ENCODE measurements at places on chromosomes 7 and 10. TPM values are rescaled to one million over a fixed set of nuclear protein-coding genes. Genes with fewer than 3 reads are reported as not detected.
A peak's percentile ranks its signal among the peaks of the same experiment; 100 is the strongest.

- DNase-seq = no peak
These were observed 992.2 kb downstream of the PCDH15 start for GRCh38 chr10:53808677-53809372.

GRCh38 chr7:28195910-28196620, 15.5 kb upstream of the JAZF1 start:
- DNase-seq = no peak

GRCh38 chr7:85215098-85215497, 28.2 kb upstream of the SEMA3D start:
- DNase-seq = no peak

DNA sequence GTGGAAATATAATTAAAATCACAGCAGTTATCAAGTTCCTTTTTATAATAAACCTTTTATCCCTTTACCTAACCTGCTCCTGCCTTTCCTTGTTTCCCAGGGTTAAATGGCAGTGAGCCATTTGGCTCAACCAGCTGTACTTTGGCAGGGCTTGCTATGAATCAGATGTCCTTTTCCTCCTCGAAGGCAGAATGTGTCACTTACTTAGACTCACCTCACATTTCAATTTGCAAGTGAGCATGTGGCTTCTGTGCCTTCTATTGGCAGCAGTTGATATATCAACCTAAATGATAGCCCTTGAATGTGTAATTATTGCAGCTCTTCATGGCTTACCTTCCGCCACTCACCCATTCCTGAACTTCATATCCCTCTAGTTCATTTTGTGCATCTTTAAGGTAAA, 301.7 kb downstream of the CSTF2T start:
- peak; percentile 90 for DNase-seq

GRCh38 chr7:64879800-64880199, 23.3 kb upstream of the ZNF273 start:
- no peak for DNase-seq

DNA sequence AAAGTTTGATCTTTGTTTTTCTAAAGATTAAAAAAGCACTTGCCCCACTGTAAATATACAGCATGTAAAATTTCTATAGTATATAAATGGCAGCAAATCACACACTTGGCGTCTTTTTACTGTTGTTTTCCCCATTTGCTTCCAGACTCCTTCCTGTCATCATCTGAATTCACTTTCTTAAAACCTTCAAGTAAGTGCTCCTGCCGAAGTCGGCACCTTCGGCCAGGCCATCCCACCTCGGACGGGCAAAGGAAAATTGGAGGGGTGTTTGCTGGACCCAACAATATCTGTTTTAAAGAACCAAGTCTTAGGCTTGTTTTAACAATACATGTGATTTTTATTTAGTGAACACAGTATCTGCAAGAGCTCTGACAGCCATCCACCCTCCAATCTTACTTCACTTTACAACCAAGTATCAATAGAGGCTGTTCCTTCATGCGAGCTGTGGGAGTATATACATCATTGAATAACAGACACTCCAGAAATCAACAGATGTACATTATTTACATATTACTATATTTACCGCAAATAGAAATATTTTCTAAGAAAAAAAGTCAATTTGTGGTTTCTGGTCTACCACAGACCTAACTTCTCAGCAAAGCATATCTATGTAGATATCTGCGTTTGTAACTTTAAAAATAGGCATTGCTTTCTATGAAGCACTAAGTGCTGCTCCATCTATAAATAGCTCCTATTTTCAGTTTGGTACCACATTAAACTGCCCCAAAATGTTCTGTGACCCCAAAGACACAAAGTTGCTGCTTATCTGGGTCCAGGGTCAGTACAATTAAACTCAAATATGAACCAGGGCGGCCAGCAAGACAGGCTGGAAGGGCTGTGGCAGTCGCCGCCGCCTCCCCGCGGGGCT, 110.7 kb downstream of the CYTH3 start:
- no peak for DNase-seq

GRCh38 chr7:155685791-155686160, 41.3 kb downstream of the RBM33 start:
- DNase-seq = no peak

GRCh38 chr10:43700306-43700705, 51.6 kb upstream of the ZNF32 start:
- DNase-seq = no peak

GRCh38 chr7:42907316-42907715, 4.6 kb downstream of the C7orf25 start:
- DNase-seq = peak; percentile 50

DNA sequence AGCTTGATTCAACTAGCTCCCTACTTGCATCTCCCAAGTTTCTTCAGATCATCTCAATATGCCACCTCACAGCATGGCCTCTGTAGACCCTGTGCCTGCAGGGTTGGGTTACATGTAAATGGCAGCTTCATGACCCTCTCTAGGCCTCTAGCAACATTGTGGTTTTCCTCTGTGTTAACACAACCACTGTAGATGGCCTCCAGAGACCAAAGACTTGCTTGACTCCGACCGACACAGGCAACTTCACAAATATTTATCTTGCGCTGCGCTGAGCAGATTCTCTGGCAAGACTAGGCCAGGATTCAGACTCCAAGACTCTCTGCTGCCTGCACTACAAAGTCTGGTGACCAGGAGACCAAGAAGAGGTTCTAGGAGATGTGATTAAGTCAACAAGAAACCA, 75.9 kb downstream of the CNOT4 start:
- no peak for DNase-seq

DNA sequence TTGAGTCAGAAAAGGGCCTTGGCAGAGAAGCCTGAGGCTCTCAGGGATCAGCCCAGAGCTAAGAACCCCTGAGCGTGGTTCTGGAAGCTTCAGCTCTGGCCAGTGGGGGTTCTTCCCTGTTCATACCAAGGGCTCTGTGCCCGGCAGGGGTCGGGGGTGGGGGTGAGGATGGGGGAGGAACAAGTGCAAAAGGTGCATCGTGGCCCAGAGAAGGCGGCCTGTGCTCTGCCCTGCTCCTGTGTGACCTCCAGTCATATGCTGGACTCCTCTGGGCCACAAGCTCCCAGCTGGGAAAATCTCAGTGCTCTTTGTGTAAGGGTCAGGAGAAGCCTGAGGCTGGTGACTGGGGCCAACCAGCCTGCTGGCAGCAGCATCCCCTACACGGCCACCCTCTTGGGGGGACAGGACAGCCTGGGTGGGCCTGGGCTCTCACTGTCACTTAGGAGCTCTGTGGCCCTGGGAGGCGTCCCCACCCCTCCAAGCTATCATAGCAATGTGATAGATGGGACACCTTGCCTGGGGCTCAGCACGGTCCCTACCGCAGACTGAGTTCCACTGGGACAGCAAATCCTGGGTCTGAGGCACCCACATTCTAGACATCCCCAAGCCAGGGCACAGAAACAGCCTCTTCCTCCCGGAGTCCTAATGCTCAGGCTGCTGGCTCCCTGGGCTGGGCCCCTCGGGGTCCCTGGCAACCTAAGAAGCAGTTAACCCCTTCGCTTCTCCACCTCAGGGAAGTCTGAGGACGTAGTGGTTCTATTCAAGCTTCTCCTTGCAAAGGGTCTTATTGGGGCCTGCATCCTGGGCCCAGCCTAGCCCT, 2.5 kb downstream of the MMRN2 start:
- DNase-seq = no peak

DNA sequence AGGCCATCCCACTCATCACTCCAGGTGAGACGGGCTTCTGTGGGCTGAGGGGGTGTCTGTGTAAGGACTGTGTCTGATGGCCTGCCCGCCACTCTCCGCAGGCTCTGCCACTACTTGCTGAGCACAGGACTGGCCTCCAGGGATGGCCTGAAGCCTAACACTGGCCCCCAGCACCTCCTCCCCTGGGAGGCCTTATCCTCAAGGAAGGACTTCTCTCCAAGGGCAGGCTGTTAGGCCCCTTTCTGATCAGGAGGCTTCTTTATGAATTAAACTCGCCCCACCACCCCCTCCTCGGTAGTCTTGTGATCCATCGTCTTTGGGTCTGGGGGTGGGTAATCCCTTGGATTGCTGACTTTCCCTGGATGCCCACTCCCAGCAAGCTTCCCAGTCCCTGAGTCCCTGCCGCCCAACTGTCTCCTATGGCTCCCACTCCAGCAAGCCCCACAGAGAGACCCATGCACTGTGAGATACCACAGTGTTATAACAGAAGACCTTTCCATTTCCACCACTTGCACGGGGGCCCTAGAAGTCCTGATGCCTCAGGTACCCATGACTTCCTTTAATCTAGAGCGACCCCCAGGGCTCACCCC, 4.7 kb downstream of the FXYD4 start:
- no peak for DNase-seq

GRCh38 chr10:102801978-102802377, 35.2 kb downstream of the CYP17A1 start:
- no peak for DNase-seq

GRCh38 chr7:132257253-132257652, 319.0 kb downstream of the PLXNA4 start:
- DNase-seq = no peak

ELAPOR2 gene
- 3.6 TPM for total RNA-seq

PRXL2A gene
- 57.5 TPM for total RNA-seq

RHBDD2 gene
- total RNA-seq = 31.3 TPM

FOXI2 gene
- not detected for total RNA-seq

FOXP2 gene
- total RNA-seq = 1.9 TPM

PTF1A gene
- total RNA-seq = not detected

RGS10 gene
- total RNA-seq = 26.5 TPM

RAMP3 gene
- not detected for total RNA-seq

CYP3A4 gene
- total RNA-seq = not detected

GIMAP4 gene
- not detected for total RNA-seq

OR2A12 gene
- total RNA-seq = not detected
